ENCODE measurements at places on chromosomes 6 and 20.

DNA sequence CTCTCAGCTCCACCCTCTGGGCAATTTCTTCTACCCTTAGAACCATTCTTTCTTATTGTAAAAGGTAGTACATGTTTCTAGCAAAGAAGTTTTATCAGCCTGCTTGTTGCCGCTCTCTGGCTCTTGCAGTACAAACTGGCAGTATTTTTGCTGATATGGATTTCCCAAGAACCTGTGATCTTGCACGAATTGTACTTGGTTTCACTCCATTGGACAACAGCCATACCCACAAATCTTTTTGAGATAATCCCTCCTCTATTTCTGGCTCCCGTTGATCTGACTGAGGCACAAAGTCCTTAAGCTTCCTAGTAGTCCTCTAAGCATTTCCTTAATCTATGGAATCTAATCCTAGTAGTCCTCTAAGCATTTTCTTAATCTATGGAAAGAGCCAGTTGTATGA, 487.0 kb upstream of the PTCHD4 start:
- no peak for DNase-seq

DNA sequence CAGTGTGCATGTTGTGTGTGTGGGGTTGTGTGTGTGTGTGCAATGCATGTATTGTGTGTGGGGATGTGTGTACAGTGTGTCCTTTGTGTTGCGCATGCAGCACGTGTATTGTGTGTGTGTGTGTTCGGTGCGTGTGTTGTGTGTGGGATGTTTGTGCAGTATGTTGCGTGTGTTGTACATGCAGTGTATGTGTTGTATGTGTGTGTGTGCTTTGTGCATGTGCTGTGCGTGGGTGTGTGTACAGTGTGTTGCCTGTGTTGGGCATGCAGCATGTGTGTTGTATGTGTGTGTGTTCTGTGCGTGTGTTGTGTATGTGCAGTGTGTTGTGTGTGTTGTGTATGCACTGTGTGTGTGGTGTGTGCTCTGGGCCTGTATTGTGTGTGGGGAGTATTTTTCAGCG, 52.7 kb downstream of the CDH4 start:
- DNase-seq = no peak

DNA sequence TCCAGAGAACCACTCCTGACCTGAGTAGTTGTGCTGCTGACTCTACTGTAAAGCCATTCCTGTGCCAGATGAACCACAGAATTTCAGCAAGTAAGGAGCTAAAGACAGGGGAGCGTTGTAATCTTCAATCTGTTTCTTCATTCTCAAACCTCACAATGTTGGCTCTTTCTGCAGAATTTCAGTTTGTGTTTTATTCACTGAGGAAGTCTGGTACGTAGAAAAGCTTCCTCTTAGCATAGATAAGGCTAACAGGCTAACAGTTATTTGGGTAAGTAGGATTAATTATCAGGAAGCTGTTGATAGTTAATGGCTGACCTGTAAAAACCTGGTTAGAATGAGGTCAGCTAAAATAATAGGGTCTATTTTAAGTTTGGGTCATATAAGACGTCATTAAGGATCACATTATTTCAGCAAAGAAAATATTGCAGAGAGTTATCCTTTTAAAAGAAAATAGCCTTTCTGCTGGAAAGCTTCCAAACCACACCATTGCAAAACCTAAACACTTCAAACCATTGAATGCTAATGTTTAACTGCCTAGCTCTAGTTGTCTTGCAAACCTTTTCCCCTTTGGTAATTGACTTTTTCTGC, 14.1 kb upstream of the TENT5A start:
- DNase-seq = no peak

- DNase-seq = no peak
Observed at GRCh38 chr6:124613031-124613430, 349.2 kb upstream of the RNF217 start.

DNA sequence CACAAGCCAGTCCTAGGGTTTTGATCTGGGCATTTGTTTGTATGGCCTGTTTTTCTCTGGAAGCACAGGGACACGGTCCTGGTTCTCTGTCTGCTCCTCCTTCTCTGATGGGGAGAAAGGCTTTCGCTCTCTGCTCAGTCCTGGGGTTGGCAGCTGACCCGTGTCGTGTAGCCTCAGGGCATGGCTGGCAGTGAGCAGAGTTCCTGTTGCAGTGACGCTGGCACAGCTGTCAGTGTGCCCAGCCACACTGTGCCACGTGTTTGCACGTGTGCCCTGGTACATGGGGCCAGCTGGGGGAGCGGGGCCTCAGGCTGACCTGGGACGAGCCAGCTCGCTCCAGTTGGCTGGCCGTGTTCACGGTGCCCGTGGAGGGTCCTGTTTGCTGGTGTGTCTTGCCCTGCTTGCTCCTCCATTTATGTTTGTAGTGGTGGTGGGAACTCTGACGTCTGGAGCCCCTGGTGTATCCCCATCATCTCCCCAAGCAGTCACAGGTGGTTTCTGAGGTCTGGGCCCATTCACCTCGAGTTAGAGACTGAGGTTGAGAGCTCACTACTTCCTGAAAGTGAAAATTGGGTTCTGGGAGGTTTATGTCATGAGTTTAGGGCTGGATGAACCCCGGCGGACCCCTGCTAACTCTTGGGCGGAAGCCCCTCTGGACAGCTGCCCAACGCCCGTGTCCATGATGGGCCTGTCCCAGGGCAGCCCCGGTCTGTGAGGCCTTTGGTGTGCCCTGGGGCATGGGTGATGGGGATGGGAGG, 10.2 kb upstream of the DNAJC5 start:
- no peak for DNase-seq

GRCh38 chr6:159995405-159995804, 26.5 kb downstream of the IGF2R start:
- DNase-seq = no peak

DNA sequence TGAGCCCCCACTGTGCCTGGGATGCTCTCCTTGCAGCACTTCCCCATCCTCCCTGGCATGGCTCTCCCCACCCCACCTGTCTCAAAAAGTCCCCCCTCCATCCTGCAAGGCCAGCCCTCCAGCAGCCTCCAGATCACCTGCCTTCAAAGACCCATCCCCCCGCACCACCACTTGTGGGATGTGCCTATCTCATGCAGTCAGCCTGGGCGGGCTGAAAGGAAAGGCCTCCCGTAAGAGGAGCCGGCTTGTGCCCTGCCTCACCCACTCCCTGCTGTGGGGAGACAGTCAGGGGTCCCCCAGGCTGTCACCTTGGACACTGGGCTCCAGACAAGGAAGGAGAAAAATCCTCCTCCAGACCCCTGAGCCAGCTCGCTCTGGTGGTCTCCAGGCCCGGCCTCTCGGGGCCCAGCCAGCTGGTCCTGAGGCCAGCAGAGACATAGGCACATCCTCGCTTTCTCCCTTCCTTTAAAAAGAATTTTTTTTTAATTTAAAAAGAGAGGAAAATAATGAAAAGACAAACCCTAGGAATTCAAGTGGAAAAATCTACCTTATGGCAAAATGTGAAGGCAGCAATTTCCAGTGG, 77.3 kb downstream of the GRM4 start:
- DNase-seq = no peak

GRCh38 chr20:31691646-31692275, 30.9 kb downstream of the BCL2L1 start:
- no peak for DNase-seq

- DNase-seq = no peak
Observed at GRCh38 chr6:82410151-82410648, 46.6 kb downstream of the TPBG start.

All from stimulated activated CD4-positive, alpha-beta T cell treated with anti-CD3 and anti-CD28 coated beads, Interleukin-4, amount 100 ng/mL, for 24 hours (primary cell).